Cardiac fibroblast (primary cell): ENCODE measurements at places on chromosomes 11 and 22.

- DNase-seq = no peak
Observed at GRCh38 chr11:75508051-75508561, 17.6 kb downstream of the GDPD5 start.

- no peak for DNase-seq
Observed at GRCh38 chr11:73645121-73645969, 1.0 kb upstream of the PLEKHB1 start.

- DNase-seq = no peak
Observed at GRCh38 chr11:8002676-8003075, 15.5 kb downstream of the EIF3F start.

GRCh38 chr11:11882539-11882938 is 40.8 kb downstream of the USP47 start:
- DNase-seq = no peak

DNA sequence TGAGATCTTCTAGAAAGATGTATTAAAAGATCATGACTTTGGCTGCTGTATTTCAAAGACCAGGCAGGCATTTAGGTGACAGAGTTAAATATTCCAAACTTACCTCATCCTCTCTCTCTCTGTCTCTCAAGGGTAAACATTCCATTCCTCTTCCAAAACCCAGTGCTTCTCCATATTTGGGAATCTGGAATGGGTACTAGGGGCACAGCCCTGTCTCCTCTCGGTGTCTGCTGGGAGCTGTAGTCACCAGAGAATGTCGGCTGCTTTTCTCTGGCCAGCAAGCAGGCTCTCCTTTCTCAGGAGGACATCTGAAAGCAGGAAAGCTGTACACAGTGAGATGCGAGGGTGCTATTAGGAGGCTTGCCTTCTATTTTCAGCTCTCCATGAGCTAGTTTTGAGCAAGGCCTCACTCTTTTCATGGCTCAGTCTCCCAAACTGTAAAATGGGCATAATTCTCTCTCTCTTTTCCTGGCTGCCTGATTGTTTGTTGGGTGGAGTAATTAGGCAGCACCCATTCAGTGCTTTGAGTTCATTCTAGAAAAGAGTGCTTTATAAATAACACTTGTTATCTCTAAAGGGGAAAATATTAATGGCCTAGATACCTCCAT is 9.3 kb upstream of the PEX26 start:
- DNase-seq = peak; percentile 30

- DNase-seq = no peak
Observed at GRCh38 chr11:128929468-128929867, 13.2 kb downstream of the TP53AIP1 start.

- no peak for DNase-seq
Observed at GRCh38 chr22:19138217-19139000, 6.0 kb downstream of the ESS2 start.

DNA sequence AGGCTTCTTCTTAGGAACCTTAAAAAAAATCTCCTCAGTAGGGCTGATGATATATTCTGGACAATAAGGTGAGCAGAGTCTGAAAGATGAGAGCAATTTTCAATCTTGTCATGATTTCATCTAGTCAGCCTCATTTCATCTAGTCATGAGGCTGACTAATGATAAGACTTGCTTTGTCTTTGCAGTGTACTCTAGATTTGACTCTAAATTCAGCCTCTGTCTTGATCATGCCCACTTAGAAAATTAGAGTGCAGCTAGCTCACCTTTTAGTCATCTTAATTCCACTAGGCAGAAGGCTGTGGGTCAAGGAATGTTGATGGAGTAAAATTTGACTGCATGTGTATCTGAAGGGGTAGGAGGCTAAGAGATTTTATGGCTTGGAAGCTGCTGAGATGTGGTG is 5.5 kb downstream of the EHF start:
- DNase-seq = no peak

GRCh38 chr11:134040386-134041302 is 28.2 kb upstream of the JAM3 start:
- DNase-seq = peak; percentile 56

- DNase-seq = no peak
Observed at GRCh38 chr11:128522943-128523518, 64.3 kb downstream of the ETS1 start.

GRCh38 chr11:12020546-12020945 is 12.1 kb upstream of the DKK3 start:
- DNase-seq = no peak

DNA sequence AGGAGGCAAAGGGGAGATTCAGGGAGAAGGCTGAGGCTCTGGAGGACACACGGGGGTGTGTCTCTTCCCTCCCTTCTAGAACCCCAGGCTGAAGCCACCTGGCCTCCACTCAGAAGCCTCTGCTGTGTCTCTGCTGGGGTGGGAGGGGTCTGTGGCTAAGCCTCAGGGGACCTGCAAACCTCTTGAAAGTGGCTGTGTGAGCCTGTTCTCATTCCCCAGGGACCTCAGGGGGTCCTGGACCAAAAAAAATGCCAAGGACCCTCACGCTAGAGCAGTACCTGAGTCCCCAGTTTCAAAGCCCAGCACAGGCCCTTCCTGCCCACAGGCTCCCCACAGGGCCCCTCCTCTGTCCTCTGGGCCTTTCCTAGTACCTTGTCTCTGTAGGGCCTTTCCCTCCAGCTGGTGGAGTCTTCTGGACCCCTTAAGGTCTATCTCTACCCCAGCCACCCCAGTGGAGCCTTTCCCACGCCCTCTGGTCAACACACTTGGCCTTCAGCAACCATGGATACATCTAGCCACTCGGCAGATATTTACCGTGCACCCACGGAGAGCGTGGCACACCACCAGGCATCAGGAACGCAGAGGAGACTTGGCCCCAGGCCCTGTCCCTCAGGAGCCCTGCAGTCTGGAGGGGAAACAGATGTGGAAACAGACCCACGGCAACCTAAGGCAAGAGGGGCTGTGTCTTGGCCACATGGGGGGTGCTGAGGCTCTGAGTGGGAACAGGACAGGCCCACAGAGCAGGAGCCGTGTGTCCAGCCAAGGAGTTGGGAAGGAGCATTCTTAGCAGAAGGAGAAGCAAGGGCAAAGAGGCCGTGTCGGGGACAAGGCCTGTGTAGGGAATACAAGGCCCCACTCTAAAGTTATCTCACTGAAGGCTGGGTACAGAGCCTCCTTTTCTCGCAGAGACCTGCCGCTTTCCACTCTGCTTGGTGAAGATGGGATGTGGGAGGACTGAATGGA is 18.5 kb downstream of the PLA2G6 start:
- no peak for DNase-seq
